NCI-H2081 (cell line): ENCODE measurements at places on chromosomes 12 and 14.

- DNase-seq = no peak
Observed at GRCh38 chr12:110249716-110250225, 31.3 kb upstream of the ATP2A2 start.

DNA sequence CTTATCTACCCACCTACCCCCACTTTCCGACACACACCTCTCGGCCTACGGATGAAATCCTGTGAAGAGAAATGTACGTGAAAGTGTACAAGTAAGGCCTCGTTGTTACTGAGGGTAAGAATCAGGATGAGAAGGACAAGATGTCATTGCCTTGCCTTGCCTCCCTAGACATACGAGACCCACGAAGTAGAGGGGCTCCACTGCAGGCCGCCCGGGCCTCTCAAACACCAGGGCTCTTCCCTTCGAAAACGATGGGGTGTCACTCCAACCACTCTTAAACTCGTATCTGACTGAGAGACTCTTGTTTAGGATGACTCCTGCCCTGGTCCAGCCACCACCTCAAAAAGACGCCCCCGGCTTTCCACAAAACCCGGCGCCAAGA is 498 bp downstream of the RACGAP1 start:
- DNase-seq = peak; percentile 24

DNA sequence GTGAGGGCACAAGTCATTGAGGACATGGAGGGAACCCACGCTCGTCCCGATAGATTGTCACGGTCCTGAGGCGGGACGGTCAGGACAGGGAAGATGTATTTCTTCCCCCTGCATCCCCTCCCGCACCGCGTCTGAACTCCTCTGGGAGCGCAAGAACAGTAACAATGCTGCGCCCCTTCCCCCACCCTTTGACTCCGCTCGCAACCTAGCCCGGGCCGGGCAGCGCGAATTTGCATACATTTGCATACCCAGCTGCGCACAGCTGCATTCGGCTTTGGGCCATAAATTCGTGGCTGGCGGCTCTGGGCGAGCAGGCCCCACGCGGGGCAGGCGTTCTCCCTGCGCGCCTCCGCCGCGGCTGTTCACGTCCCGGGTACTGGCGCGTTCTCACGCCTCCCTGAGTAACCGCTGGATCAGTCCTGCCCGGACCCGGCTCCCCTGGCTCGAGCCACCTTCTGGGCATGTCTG is 29.0 kb upstream of the SMUG1 start:
- no peak for DNase-seq

- peak; percentile 62 for DNase-seq
Observed at GRCh38 chr12:130916241-130916911, 37.3 kb upstream of the ADGRD1 start.

DNA sequence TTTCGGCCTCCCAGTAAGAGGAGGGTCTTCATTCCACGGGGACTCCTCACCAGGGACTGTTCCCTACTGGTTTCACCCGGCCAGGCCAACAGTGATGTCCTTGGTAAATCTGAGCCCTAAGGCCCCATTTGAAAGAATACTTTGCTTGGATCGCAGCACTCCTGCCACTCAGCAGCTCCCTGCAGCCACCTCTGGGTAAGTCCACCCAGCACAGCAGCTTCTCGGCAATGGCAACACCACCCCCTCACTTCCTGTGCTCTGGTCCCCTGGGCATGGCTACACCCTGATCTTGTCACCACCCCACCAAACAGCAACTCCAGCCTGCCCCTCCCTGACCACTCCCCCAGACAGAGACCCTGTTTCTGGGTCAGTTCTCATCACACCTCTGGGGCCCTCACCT is 100.3 kb downstream of the SETD3 start:
- no peak for DNase-seq

DNA sequence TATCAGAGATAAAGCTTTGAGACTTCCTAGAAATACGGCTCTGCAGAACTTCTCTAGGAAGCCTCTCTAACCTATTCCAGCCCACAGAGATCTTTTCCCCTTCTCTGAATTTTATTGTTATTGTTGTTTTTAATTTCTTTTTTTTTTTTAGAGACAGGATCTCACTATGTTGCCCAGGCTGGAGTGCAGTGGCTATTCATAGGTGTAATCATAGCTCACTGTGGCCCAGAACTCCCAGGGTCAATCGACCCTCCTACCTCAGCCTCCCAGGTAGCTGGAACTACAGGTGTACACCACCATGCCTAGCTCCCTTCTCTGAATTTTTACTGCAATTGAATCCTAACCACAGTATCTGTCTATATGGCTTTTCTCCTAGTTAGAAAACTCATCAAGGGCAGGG is 19.6 kb downstream of the SLC7A8 start:
- DNase-seq = no peak

DNA sequence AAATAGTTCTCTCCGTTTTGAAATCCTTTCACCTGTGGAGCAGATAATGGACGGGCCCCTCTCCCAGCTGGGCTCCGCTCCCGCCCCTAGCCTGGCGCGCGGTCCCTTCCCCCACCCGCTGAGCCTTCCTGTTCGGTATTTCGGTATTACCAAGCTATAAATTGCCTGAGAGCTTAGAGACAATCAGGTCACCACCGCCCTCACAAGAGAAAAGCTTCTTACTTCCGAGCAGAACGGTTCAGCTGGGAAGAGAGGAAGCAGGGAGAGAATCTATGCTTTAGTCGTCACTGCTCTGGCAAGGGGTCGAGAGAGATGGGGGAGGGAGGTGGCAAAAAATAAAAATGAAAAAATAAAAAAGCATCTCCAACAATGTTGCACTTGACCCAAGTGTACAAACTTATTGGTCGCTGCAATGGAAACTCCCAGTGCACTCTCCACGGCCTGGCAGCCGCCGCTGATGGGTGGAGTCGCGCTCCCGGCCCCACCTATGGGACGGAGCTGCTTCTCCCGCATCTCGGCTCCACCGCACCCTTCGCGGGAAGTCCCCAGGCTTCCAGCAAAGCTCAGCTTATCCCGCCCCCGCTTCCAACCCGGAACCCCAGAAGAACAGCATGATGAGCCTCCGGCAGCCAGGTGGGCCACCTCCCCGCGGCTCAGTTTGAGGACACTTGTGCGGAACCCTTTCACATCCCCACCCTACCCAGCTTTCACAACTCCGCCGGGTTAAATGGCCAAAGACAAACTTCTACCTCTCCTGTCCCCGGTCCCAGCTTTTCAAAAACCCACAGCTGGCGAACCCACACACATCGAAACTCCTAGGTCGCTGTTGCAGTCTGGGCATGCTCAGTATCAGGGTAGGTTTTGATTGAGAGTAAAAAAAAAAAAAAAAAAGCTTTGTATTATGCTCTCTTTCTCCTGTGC is 832 bp upstream of the SYT1 start:
- peak; percentile 83 for DNase-seq

DNA sequence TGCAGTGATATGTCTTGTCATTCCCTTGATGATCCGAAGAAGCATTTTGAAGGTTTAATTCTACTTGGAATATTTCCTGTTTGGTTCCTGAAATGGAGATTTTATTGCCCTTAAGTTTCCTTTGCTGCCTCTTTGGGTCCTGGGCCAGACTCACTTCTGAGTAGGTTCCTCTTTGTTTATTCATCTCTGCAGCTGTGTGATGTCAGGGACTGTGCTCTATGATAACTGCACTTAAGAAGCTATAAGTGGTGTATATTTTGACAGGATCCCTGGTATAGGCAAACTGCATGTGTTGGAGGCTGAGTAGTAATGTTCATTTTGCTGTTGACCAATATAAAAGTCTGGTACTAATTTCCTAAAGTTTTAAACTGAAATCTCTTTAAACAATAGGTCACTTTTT is at the start of gene KLRC4:
TSS of gene KLRC4 (minus strand) at position 366 of the 400 bp plus-strand sequence. CDS start at position 184, 182 bp downstream.
- no peak for DNase-seq

DNA sequence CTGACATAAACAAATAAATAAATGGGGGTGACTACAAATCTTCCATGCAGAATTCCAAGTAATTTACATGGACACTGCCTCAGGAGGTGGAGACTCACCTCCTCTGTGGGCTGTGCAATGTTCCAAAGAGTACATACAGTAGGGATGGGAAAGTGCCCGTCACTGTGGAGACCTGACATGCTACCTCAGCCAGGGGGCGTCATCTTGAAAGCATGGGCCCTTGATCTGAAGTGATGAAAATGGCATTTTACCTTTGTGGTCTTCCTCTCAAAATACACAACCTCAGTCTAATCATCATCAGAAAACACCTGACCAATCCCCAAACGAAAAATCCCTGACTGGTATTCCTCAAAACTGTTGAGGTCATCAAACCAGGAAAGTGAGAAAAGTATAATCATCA is 48.4 kb downstream of the ANAPC7 start:
- DNase-seq = no peak

DNA sequence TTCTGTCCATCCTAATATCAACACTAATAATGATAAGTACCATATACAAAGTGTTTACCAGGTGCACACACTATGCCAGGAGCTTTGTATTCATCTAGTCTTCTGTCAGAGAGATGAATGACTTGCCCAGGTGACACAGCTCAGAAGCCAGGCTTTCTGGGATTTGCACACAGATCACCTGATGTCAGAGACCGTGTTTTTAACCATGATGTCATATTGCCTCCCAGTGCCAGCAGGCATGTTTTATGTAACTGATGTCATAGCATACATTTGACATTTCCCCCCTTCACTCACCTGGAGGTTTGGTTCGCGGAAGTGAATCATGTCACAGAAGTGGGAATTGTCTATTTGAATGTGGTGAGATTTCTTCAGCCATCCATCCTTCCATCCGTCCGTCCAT is 5.7 kb downstream of the WSCD2 start:
- DNase-seq = no peak

- DNase-seq = no peak
Observed at GRCh38 chr12:23980826-23981225, 31.4 kb upstream of the SOX5 start.

- no peak for DNase-seq
Observed at GRCh38 chr12:59079472-59079871, 159.2 kb upstream of the LRIG3 start.

- DNase-seq = no peak
Observed at GRCh38 chr12:52390739-52391617, 5.5 kb upstream of the KRT84 start.

DNA sequence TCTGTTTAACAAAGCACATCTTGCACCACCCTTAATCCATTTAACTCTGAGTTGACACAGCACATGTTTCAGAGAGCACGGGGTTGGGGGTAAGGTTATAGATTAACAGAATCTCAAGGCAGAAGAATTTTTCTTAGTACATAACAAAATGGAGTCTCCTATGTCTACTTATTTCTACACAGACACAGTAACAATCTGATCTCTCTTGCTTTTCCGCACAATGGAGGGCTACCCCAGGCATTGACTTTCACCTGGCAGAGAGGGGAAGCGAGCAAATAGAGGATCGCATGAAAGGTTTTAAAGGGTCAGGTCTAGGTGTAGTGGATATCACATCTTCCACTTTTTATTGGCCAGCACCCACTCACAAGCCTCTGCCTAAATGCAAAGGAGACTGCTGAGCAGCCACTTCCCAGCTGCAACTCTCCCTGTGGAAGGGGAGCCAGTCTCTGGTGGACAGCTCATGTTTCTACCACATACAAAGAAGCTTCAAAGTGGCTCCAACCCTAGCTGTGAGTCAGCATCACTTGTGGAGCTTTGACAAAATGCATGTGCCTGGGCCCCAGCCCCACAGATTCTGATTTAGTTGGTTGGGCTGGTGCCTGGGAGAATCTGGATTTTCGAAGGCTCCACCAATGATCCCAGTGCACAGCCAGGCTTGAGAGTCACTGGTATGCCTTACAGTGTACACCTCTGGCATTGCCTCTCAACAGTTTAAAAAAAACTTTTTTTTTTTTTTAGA is 7.2 kb upstream of the FNTB start:
- no peak for DNase-seq

DNA sequence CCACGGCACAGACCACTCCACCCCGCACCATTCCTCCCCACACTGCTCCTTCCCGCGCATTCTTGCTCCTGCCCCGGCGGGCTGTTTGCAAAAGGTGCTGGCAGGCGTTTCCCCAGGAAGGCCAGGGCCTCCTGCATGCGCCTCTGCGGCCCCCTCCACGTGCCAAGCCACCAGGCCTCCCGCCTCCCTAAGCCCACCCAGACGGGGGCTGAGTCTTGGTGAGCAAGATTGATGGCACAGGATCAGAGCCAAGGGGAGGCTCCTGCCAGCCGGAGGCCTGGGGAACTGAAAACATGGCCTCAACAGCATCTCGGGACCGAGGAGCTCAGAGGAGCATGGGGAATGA is 328.3 kb upstream of the DIO3 start:
- no peak for DNase-seq

DNA sequence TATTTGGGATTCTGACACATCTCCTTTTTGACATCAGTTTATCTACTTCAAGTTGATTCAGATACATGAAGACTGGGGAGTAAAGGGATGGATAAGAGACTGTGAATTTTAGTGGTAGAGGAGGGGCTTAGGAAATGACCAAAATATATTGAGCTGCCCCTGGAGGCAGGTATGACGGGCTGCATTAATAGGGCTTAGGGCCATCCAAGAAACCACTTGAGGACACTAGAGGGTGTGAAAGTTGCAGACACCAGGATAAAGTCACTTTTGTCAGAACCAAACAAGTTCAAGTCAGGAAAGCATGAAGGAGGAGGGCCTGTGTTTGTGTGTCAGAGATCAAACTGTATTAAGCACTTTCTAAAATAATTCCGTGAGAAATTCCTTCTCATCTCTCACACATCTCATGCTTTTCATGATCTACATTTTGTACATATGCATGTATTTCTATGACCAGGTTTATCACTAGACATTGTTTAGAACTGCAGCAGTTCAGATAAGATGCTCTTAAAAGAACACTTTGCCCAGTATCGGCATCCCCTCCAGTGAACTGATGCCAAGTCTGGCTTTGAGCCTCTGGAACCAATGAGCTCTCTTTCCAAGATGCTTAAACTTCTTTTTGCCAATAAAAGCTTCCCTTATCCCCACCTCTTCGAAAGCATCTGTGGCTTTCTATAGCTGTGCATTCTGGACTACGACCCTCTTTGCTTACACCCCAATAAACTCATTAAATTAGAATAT is 136.9 kb downstream of the SLC38A1 start:
- DNase-seq = peak; percentile 9

GRCh38 chr12:52501490-52501889 is 8.4 kb upstream of the KRT6A start:
- DNase-seq = no peak

GRCh38 chr12:4974217-4974616 is 64.5 kb downstream of the KCNA1 start:
- no peak for DNase-seq

- no peak for DNase-seq
Observed at GRCh38 chr12:88750867-88751543, 170.7 kb upstream of the KITLG start.

GRCh38 chr12:56086608-56087007 is 6.6 kb downstream of the ERBB3 start:
- no peak for DNase-seq
